Left lung (tissue), 14 donors: ENCODE measurements at places on chromosomes 1 and 21. TPM values are rescaled to one million over a fixed set of nuclear protein-coding genes. Genes with fewer than 3 reads are reported as not detected.
A peak's percentile ranks its signal among the peaks of the same experiment; 100 is the strongest.

WDR3 gene
- 16.0 TPM for total RNA-seq

NMNAT1 gene
- 11.4 TPM for total RNA-seq

DNA sequence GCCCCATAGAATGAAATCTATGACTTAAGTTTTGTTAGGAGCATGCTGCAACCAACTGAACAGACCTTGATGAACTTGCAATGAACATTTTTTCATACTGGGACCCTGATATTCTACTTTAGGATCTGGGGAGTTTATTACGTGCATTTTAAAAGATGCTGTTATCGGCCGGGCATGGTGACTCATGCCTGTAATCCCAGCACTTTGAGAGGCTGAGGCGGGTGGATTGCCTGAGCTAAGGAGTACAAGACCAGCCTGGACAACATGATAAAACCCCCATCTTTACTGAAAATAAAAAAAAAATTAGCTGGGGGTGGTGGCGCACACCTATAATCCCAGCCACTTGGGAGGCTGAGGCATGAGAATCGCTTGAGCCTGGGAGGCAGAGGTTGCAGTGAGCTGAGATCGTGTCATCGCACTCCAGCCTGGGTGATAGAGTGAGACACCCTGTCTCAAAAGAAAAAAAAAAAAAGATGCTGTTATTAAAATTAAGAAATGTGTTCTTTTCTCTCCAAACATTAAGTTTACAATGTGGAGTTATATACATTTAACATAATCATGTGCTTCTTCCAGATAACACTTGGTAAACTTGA is 7.1 kb downstream of the MPZL1 start:
- H3K36me3 ChIP-seq, result no peaks in the 10 kb centered on the region
- H3K27ac ChIP-seq, result no peak overlapping the region
- peaks cover 2% of the 10 kb centered on the region for H3K4me1 ChIP-seq
- H3K27me3 ChIP-seq, result no peaks in the 10 kb centered on the region
- DNase-seq, result no peak
- H3K4me3 ChIP-seq, result no peak overlapping the region

- no peaks in the 10 kb centered on the region for H3K36me3 ChIP-seq
- H3K4me1 ChIP-seq, result peaks cover 6% of the 10 kb centered on the region
- peak; percentile 87 for DNase-seq
- H3K27ac ChIP-seq, result peak overlapping the region; percentile 89
- no peaks in the 10 kb centered on the region for H3K27me3 ChIP-seq
- peak overlapping the region; percentile 80 for H3K4me3 ChIP-seq
These were observed 615 bp downstream of the CLIC4 start for GRCh38 chr1:24745711-24746413.

- H3K36me3 ChIP-seq, result no peaks in the 10 kb centered on the region
- no peak overlapping the region for H3K27ac ChIP-seq
- H3K4me3 ChIP-seq, result no peak overlapping the region
- H3K27me3 ChIP-seq, result no peaks in the 10 kb centered on the region
- H3K4me1 ChIP-seq, result no peaks in the 10 kb centered on the region
These were observed 411.4 kb upstream of the DEPDC1 start for GRCh38 chr1:68908316-68908715.

DNA sequence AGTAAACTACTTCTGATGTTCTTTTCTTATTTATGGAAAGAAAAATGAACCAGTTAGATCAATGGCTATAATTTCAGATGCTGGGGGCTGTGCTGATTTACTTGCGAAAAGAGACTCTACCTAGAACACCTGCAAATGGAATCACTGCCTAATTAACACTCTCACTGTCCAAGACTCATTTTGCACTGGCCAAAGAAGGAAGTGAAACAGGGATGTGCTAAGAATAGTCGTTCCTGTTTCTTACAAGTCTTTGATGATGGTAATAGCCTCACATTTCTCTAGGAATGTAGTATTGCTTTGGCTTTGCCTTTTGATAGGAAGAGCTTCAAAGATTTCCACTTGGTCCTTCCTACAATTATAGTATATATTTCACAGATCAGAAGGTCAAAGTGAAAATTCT is 12.7 kb upstream of the TSNAX start:
- no peak for DNase-seq
- H3K4me3 ChIP-seq, result no peak overlapping the region
- H3K4me1 ChIP-seq, result peaks cover 12% of the 10 kb centered on the region
- no peak overlapping the region for H3K27ac ChIP-seq

- H3K4me1 ChIP-seq, result no peaks in the 10 kb centered on the region
- H3K36me3 ChIP-seq, result no peaks in the 10 kb centered on the region
- DNase-seq, result peak; percentile 79
- no peaks in the 10 kb centered on the region for H3K27me3 ChIP-seq
- no peak overlapping the region for H3K27ac ChIP-seq
These were observed 21.7 kb downstream of the TMEM53 start for GRCh38 chr1:44652445-44653106.

DNA sequence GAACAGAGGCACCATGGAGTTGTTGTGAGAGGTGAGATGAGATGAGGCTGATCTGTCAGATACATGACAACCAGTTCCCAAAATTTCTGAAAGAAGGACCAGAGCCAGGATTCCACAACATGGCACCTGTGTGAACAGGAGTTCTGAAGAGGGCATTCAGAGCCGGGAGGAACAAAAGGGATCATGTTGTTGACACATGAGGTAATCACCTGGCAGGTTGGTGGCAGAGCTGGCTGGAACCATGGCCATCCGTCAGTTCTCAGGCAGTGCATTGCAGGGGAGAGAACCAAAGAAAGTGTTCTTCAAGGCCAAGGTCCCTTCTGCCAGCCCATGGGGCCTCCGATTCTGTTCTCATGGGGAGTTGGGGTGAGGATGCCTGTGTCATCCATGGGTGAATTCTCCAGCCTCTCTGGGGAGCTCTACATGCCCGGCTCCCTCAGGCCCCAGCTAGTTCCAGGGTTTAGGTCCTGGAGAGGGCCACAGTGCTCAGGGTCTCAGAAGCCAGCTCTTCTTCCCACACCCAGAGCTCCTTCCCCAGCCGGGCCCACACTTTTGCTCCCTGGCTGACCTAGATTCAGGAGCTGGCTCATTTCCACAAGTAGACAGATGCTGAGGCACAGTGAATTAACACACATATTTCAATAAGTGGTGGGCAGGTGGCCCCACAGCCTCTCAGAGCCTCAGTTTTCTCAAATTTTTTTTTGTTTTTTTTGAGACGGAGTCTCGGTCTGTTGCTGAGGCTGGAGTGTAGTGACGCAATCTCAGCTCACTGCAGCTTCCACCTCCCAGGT is 49.1 kb upstream of the CTPS1 start:
- H3K4me1 ChIP-seq, result no peaks in the 10 kb centered on the region
- no peak for DNase-seq
- H3K36me3 ChIP-seq, result no peaks in the 10 kb centered on the region
- H3K27ac ChIP-seq, result no peak overlapping the region
- H3K27me3 ChIP-seq, result no peaks in the 10 kb centered on the region
